T-helper 1 cell (primary cell): ENCODE measurements at places on chromosomes 5 and 9.
A peak's percentile ranks its signal among the peaks of the same experiment; 100 is the strongest.

- DNase-seq, result no peak
Measured at GRCh38 chr9:1140057-1140456, 89.9 kb downstream of the DMRT2 start.

DNA sequence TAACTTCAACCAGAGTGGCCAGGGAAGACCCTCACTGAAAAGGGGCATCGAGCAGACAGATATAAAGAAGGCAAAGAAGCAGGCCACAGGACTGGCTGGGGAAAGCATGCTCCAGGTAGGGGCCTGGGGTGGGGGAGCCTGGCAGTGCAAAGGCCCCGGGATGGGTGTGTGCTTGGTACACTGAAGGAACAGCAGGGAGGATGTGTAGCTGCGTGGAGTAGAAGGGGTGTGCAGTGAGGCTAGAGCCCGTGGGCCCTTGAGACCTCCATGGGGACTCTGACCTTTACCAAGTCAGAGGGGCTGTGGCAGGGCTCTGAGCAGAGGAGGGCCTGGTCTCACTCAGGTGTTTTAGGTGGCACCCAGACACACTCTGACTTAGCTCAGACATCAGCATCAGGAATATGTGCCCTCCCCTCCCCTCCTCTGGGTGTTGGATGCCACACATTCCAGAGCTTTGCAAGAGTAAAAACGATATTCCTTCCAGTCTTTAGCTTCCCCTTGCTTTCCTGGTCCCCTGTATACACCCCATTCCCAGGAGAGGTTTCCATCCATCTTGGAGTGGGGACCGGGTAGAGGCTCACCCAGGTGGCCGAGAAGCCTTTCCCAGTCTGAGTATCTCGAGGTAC lies 7.6 kb downstream of the TRIM7 start:
- no peak for DNase-seq

GRCh38 chr5:172002310-172002709 lies 4.1 kb downstream of the FBXW11 start:
- peak; percentile 40 for DNase-seq

- peak; percentile 10 for DNase-seq
Measured at GRCh38 chr5:140631831-140632365, 1.1 kb downstream of the CD14 start.

GRCh38 chr9:135951889-135952663 lies 9.1 kb downstream of the UBAC1 start:
- DNase-seq, result no peak

GRCh38 chr9:93699650-93700049 lies 123.3 kb downstream of the PHF2 start:
- DNase-seq, result no peak

- DNase-seq, result no peak
Measured at GRCh38 chr9:8136477-8136876, 336.9 kb upstream of the DMAC1 start.

GRCh38 chr5:105696440-105696839 lies 1974.3 kb downstream of the EFNA5 start:
- DNase-seq, result no peak

DNA sequence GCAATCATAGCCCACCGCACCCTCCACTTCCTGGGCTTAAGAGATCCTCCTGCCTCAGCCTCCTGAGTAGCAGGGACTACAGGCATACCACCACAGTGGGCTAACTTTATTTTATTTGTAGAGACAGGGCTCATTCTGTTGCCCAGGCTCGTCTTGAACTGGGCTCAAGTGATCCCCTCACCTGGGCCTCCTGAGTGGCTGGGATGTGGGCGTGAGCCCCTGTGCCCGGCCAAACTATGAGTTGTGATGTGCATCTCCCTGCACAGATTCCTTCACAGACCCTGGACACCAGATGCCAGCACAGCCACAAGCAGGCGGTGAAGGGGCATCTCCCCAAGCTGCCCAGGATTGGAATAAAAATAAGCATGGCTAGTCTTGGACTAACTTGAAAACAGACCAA lies 244.9 kb upstream of the IRX1 start:
- DNase-seq, result no peak

- DNase-seq, result no peak
Measured at GRCh38 chr5:15383469-15383868, 116.5 kb upstream of the FBXL7 start.

DNA sequence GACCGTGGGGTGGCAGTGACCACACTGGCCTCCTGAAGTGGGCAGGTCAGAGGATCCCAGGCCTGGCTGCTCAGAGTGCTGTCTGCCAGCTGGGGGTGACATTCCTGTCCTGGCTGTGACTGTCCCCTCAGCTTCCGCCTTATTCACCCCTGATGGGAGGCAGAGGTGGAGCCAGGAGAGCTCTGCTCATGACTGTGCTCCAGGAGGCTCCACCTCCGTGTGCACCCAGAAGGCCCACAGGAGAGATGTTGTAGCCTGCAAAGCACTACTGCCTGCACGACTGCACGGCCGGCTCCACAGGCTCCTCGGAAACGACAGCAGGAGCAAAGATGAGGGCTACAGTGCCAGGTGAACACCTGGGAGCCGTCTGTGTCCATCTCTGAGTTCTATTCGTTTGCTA lies 60.9 kb downstream of the ROPN1L start:
- DNase-seq, result no peak

- DNase-seq, result no peak
Measured at GRCh38 chr5:144433893-144434292, 263.2 kb downstream of the KCTD16 start.

DNA sequence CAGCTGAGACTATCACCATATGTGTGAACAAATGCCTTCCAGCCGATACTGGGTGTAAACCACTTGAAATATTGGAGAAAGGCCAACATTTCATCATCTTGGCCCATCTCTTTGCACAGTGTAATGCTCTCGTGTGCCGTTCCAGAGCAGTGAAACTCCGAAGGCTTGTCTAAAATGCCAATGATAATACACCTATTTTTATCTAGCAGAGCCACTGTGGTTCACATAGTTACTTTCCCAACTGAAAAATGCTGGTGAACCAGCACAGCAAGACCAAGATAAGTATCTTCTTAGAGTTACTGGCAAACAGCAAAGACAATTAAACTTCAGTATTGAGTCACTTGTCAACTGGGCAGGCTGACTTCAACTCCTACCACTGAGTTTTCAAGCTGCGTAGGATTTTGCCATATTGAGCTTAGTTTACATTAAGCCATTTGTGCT lies 379.9 kb upstream of the ACTBL2 start:
- DNase-seq, result no peak

DNA sequence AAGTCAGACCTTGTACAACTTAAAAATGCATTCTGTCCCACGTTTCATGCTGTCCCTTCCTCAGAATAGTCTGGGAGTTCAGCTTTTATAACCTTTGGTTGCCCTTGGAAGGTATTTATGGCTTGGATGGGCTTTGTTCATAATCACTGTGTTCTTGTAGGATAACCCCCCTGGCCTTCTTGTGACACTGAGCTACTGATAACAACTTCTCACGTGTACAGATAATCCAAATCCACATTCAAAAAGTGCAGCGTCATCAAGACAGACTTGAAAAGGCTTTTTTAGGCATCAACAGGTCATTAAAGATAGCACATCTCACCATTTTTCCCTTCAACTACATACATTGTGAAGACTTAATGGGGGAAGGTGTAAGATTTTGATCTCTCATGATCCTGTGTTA lies 42.0 kb downstream of the SLC1A3 start:
- DNase-seq, result no peak

- peak; percentile 35 for DNase-seq
Measured at GRCh38 chr5:81749561-81750307, 1.2 kb downstream of the SSBP2 start.

- DNase-seq, result no peak
Measured at GRCh38 chr9:6822696-6823095, 64.9 kb downstream of the KDM4C start.

GRCh38 chr5:55218967-55219366 lies 8.1 kb downstream of the MCIDAS start:
- no peak for DNase-seq

- DNase-seq, result no peak
Measured at GRCh38 chr5:131218392-131218791, 45.5 kb upstream of the CDC42SE2 start.

DNA sequence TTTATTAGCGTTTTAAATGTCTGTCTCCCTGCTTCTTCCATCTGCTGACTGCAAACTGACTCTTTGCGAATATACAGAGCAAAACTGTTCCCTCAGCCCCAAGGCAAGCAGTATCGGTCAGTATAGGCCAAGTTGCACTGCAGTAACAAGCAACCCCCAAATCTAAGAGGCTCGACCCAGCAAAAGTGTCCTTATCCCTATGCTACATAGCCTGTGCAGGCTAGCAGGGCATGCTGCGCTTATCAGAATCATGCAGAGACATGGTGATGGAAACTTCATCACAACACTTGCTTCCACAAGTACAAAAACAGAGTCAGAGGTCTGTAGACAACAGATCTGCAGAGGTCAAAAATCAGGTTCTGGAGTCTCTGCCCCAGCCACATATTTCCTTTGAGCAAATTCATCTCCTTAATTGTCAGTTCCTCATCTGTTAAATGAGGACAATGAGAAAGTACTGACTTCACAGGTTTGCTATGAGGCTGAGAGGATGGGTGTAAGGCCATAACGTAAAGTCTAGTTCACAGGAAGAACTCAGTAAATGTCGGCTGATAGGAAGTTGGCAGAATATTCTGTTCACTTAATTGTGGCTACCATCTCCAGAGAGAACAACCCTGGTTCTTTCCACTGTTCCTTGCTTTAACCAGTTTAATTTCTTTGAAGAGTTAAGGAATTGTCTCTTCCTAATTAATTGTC lies 9.6 kb upstream of the IL17B start:
- DNase-seq, result no peak

GRCh38 chr5:72096602-72097188 lies 10.6 kb upstream of the MAP1B start:
- no peak for DNase-seq

DNA sequence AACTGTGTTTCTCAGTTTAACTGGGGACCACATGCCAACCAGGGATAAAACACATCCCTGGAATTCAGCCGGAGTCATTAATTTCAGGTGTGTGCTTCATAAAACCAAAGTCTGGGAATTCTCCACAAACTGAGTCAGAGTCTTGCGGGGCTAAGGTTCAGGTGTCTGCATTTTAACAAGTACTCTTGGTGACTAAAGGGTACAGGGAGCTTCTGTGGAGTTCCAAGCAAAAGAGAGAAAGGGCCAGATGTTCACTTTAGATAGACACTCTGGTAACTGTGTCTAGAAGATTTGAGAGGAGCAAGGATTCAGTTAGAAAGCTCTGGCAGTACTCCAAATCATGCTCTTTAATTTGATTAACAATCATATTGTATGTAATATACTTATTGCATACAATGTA lies 4.0 kb downstream of the NADK2 start:
- DNase-seq, result no peak

DNA sequence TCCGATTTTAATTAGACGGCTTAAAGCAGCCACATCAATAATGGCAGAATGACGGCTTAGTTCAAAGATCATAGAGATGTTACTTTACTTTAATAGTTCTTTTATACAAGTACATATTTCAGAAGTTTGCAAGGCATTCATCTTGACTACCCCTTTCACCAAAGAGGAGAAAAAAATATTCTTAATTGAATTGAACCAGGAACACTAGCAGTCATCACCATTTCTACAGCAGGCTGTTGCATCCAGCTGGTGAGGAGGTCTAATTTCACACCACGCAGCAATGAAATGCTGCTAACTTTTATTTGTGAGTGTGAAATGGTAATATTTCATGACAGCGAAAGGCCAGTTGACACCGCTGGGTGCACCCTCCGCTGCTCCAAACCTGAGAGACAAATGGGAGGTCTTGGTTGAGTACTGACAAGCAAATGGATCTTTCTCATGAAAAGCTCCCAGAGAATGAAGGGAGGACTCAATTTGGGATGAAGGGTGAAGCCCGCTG lies 322.2 kb downstream of the GLIS3 start:
- no peak for DNase-seq

- no peak for DNase-seq
Measured at GRCh38 chr5:161803-162110, 29.5 kb upstream of the LRRC14B start.

DNA sequence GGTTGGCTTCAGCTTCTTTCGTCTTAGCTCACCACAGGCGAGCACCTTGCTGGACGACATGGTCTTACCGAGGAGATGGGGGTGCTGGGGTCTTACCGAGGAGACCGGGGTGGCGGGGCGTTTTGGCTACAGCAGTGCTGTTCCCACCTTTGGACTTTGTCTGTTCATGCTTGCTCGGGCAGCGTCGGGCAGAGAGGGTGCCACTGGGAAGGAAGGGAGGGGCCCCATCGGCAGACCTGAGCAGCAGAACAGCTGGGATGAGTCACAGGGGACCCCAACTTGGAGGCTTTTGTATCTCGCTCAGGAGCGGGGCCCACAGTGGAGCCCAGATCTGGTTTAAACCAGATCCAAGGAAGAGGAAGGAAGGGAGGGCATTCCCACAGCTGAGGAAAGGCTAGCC lies 106.0 kb upstream of the CACNA1B start:
- DNase-seq, result no peak

GRCh38 chr5:55031492-55031891 lies 7.4 kb downstream of the GZMK start:
- DNase-seq, result no peak

- no peak for DNase-seq
Measured at GRCh38 chr9:95772320-95773052, 103.0 kb upstream of the ERCC6L2 start.

DNA sequence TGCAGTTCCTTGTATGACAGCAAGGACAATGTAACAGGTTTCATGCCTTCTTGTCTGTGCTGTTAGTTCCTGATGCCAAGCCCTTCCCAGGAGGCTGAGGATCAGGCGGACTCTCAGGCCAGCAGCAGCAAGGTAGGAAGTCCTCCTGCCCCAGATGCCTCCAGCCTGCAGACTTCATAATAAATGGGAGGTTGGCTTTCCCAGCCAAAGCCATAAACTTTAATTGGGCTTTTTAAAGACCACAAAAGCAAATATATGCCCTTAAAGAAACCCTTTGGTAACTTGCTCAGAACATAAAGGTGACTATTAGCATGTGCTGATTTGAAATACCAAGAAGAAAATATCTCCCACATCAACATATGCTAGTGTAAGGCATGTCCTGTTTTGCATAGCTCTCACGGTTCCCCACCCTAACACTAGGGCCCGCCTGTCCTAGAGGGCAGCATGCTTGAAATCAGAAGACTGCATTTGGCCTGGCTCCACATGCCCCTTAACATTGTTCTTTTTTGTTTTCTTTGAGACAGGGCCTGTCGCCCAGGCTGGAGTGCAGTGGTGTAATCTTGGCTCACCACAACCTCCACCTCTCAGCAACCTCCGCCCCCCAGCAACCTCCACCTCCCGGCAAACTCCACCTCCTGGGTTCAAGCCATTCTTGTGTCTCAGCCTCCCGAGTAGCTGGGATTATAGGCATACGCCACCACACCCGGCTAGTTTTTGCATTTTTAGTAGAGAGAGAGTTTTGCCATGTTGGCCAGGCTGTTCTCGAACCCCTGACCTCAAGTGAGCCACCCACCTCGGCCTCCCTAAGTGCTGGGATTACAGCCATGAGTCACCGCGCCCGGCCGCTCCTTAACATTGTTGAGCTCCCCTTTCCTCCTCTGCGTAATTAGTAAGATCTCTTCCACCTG lies 44.6 kb upstream of the FCN1 start:
- no peak for DNase-seq

- DNase-seq, result no peak
Measured at GRCh38 chr5:127812570-127812969, 109.4 kb downstream of the CCDC192 start.
